ENCODE measurements at places on chromosomes 6 and 20.

GRCh38 chr6:37570482-37571133 lies 70.9 kb upstream of the CCDC167 start:
- DNase-seq = no peak

- no peak for DNase-seq
These were observed 156.2 kb downstream of the THBS2 start for GRCh38 chr6:169097381-169097959.

GRCh38 chr6:617456-618100 lies 39.3 kb downstream of the HUS1B start:
- DNase-seq = no peak

GRCh38 chr20:51437182-51437924 lies 105.2 kb downstream of the NFATC2 start:
- DNase-seq = no peak

GRCh38 chr6:98041921-98042320 lies 758.9 kb upstream of the MMS22L start:
- no peak for DNase-seq

GRCh38 chr6:2135401-2135800 lies 110.0 kb downstream of the GMDS start:
- DNase-seq = no peak

- no peak for DNase-seq
These were observed 67.8 kb downstream of the SCAND1 start for GRCh38 chr20:35886537-35886936.

All from stimulated activated CD4-positive, alpha-beta T cell treated with anti-CD3 and anti-CD28 coated beads, Interleukin-4, amount 100 ng/mL, for 48 hours (primary cell).